ENCODE measurements at places on chromosomes 11 and 22.

DNA sequence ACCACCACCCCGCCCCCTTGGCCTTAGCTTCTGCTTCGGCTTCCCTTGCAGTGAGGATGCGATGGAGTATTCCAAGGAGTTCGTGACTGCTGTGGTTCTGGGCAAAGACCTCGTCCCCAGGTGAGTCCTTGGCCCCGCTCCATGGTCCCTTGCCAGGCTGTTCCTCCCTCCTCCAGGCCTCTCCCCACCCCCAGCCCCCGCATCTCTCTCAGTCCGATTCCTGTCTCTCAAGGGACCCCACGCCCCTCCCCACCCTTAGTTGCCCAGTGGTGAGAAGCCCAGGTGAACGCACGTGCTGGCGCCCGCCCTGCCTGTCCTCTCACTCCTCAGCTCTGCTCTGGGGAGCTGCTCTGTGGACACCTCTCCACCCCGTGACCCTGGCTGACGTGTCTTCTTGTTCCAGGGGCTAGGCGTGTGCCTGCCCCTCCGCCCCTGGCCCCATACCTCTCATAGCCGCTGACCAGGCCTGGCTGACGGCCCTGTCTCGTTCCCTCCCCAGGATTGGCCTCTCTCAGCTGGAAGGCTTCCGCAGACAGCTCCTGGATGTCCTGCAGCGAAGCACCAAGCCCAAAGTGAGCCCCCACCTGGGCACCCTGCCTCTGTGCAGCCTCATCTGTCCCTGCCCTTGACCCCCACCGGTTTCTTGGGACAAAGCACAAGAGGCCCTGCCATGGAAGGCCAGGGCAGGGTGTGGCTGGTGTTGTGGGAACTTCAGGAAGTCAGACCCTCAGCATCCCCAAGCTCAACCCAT is 14.6 kb upstream of the MYRF start:
- no peak for DNase-seq

GRCh38 chr11:101748572-101749344 is 165.0 kb upstream of the TRPC6 start:
- DNase-seq: no peak

- DNase-seq: no peak
Observed at GRCh38 chr11:129331217-129331616, 44.4 kb upstream of the BARX2 start.

DNA sequence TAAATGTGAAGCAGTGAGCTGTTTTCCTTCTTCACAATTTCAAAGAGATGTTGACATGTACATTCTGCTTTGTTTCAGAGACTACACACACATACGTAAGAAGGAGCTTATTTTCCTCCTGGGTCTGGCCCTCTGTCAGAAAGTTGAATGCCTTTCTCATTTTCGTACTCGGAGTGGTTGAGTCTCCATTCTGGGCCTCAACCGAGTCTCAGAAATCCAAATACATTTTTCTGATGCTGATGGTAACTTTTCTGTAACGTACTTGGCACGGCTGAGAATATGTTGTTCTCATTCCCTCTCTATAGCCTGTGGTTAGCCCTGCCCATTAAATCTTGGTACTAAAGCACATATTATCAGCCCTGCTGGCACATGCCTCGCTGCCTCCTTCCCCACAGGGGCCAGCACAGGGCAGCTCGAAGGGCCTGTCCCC is 25.3 kb downstream of the PARVA start:
- no peak for DNase-seq

GRCh38 chr11:58926695-58927094 is 12.6 kb upstream of the GLYATL1 start:
- DNase-seq: no peak

Measured in T-helper 2 cell (primary cell).